ENCODE measurements at places on chromosomes 7 and 10.

DNA sequence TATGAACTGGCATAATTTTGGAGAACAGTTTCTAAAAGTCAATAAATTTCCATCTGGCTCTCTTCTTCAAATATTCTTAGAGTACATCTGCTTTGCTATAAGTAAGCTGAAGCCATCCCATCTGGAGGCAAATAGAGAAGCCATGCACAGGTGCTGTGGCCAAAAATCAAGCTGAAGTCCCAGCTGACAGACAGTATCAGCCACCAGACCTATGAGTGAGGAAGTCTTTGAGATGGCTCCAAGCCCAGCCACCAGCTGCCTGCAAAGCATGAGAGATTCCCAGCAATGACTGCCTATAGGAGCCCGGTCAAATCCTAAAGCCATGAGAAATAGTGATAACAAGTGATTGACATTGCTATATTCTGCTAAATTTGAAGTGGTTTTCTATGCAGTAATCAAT, 21.7 kb upstream of the PRSS58 start:
- DNase-seq, result no peak

GRCh38 chr7:38339953-38340819, 66.8 kb upstream of the TARP start:
- no peak for DNase-seq

- peak; percentile 54 for DNase-seq
Measured at GRCh38 chr10:92238586-92239098, 52.2 kb downstream of the CPEB3 start.

- DNase-seq, result no peak
Measured at GRCh38 chr7:91609525-91609924, 271.0 kb downstream of the MTERF1 start.

- DNase-seq, result no peak
Measured at GRCh38 chr10:369684-370448, 234.6 kb downstream of the ZMYND11 start.
